Muscle of leg (tissue), 16 donors: ENCODE measurements at places on chromosomes 11 and 22. TPM values are rescaled to one million over a fixed set of nuclear protein-coding genes. Genes with fewer than 3 reads are reported as not detected.

GRCh38 chr11:46271875-46272815 is 5.3 kb upstream of the CREB3L1 start:
- H3K27me3 ChIP-seq = peaks cover 11% of the 10 kb centered on the region
- H3K4me3 ChIP-seq = no peak overlapping the region
- H3K4me1 ChIP-seq = peaks cover 61% of the 10 kb centered on the region
- peak; percentile 30 for DNase-seq
- peak overlapping the region; percentile 89 for H3K27ac ChIP-seq

GRCh38 chr11:70364178-70364577 is 34.2 kb upstream of the CTTN start:
- no peaks in the 10 kb centered on the region for H3K4me1 ChIP-seq
- H3K27ac ChIP-seq = no peak overlapping the region
- peak; percentile 73 for DNase-seq
- H3K27me3 ChIP-seq = no peaks in the 10 kb centered on the region
- H3K4me3 ChIP-seq = no peak overlapping the region
- peaks cover 47% of the 10 kb centered on the region for H3K36me3 ChIP-seq

DNA sequence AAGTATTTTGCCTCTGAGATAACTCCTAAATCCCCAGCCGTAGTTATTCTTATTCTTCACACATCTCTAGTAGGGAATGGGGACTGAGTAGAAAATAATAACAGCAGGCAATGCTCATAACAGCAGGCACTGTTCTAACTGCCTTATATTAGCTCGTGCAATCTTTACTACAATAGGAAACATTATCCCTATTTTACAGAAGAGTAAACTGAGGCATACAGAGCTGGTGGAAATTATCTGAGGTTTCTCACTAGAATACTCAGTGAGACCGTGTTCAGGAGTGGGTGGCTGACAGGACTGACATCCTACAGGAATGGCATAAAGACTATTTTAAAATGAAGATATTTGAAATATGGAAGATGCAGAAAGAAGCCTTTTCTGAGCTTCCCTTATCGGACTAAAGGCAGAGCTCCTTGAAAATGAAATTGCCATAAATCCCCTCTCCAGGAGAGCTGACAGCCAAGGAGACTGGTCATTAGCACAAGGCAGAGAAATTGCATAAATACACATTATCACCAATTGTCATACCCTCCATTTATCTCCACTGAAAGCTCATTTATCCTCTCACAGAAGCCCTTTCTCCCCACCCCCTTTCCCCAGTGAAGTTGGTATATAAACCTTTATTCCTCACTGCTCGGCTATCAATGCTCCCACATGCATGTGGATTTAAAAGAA is 93.9 kb downstream of the RASSF10 start:
- H3K27me3 ChIP-seq = no peaks in the 10 kb centered on the region
- H3K27ac ChIP-seq = no peak overlapping the region
- H3K4me3 ChIP-seq = no peak overlapping the region
- DNase-seq = no peak
- no peaks in the 10 kb centered on the region for H3K36me3 ChIP-seq

DNA sequence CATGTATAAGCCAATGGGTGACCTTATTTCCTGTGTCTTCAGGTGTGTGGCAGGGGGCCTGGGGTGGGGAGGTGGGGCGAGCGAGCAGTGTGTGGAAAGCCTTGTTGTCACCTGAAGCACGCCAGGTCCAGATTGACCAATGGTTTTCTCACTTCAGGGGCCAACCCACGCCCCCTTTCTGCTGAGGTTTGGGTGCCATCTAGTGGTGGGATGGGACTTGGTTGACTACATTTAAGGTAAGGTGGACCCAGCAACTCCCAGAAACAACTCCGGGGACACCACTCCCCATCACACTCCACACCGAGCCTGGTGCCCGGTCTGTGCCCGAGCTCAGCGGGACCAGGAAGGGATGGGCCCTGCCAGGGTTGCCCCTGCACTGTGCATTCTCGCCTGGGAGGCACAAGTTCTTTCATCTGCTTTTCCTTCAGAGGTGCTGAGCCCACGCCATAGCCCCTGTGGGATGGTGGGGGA is 40.0 kb downstream of the TPCN2 start:
- peaks cover 14% of the 10 kb centered on the region for H3K4me1 ChIP-seq
- H3K4me3 ChIP-seq = no peak overlapping the region
- peaks cover 54% of the 10 kb centered on the region for H3K36me3 ChIP-seq
- DNase-seq = peak; percentile 83

DNA sequence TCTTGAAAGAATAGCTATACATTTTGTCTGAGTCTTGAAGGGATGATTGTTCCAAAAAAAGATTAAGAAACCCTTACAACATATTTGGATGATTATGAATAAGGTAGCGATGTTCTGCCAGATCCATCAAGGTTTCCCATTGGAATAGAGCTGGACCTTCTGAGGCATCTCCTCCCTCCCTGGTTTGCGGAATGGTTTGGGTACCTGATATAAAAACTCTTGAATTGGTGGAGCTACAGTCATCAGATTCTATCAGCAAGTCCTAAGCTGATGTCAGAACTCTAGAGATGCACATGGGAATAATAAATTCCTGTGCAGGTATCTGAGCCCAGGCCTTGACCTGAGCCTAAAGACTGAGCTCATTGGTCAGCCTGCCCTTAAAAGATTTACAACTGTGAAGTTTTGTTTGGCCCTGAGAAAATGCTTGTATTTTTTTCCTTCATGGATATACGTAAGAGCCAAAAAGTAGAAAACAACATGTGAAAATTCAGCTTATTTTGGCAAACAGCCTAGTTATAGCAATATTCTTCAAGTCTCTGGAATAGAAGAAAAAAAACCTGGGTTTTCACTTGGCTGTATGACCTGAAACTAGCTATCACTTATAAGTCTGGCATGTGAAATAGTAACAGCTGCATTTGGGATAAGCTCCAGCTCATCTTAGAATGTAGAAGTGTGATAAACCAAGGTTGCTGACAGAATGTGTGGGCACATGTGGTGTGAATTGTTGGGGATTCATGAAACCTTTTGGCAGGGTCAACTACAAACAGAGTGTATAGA is 265.7 kb upstream of the CTSC start:
- H3K4me3 ChIP-seq = no peak overlapping the region
- H3K36me3 ChIP-seq = no peaks in the 10 kb centered on the region

GRCh38 chr11:128587415-128587814 is at the start of gene ETS1:
Gene ETS1 (minus strand): TSS chr11:128587558. CDS start chr11:128573130, 14,428 bp downstream.
- no peaks in the 10 kb centered on the region for H3K36me3 ChIP-seq
- peak within 1 kb of the TSS; percentile 52 for H3K27ac ChIP-seq
- peaks cover 30% of the 10 kb centered on the region for H3K27me3 ChIP-seq
- peak; percentile 49 for DNase-seq

DNA sequence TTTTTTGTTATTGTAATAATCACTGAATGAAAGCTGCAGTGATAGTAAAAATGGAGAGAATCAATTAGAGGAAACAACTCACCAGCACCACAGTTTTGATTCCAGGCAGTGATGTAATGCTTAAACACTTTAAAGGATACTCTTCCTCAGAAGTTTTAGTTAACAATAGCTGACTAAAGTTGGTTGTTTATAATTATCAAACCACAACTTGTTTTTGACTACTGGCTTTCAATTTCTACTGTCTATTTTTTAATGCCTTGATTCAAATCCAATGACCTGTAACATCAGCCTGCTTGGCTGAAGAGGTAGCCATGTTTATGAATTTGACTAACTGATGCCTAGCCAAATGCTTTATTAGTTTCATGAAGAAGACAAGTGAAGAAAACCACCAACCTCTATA is 18.2 kb upstream of the CASP12 start:
- H3K36me3 ChIP-seq = no peaks in the 10 kb centered on the region
- peak overlapping the region; percentile 56 for H3K27ac ChIP-seq
- peak overlapping the region; percentile 9 for H3K4me3 ChIP-seq
- no peaks in the 10 kb centered on the region for H3K27me3 ChIP-seq
- H3K4me1 ChIP-seq = peaks cover 2% of the 10 kb centered on the region
- peak; percentile 59 for DNase-seq

The MYBPC3 gene
- 0.13 TPM for total RNA-seq

GRCh38 chr22:23878219-23878618 is 16.0 kb upstream of the MIF start:
- H3K27me3 ChIP-seq = no peaks in the 10 kb centered on the region
- H3K4me1 ChIP-seq = no peaks in the 10 kb centered on the region
- peaks cover 15% of the 10 kb centered on the region for H3K36me3 ChIP-seq

The TYR gene
- not detected for total RNA-seq

The PHLDB1 gene
- total RNA-seq = 52.5 TPM

The IGLL1 gene
- 0.13 TPM for total RNA-seq

DNA sequence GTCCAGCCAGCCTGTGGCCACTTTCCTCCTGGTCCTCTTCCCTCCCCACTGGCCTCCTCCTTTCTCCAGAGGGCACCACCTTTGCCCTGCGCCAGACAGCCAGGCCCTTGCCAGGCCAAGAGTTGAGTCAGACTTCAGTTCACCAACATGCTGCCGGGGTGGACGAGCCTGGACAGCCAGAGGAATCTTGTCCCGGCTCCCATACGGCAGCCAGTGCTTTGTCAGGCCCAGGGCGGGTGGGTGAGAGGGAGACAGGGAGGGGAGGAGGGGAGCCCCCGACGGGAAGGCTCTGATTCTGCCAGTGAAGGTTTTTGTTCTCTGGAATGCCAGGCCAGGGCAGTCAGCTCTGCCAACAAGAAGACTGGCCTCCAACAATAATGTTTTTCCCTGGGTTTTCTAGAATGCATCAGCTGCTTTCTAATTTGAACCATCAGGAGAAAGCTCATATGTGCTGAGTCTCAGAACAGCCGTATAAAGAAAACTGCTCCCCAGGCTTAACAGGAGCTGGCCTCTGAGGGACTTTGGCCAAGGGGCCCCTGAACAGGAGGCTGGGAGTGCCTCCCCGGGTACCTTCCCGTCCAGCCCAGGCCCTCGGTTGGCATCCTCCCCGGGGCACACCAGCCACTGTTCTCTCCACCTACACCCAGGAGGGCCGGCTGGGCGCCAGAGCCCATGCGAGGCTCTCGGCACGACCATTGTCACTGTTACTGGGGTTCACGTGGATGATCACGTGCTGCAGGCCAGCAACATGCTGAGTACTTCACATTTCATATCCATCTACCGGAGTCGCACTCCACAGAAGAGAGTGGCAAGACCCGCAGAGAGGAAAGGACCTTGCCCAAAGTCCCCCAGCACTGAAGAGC is 28.6 kb downstream of the LIF start:
- no peak overlapping the region for H3K4me3 ChIP-seq
- peak overlapping the region; percentile 20 for H3K27ac ChIP-seq
- H3K27me3 ChIP-seq = peaks cover 24% of the 10 kb centered on the region
- no peaks in the 10 kb centered on the region for H3K36me3 ChIP-seq

GRCh38 chr11:127496165-127496564 is 495.6 kb upstream of the KIRREL3 start:
- H3K4me1 ChIP-seq = no peaks in the 10 kb centered on the region
- H3K36me3 ChIP-seq = no peaks in the 10 kb centered on the region
- no peak for DNase-seq
- H3K27me3 ChIP-seq = no peaks in the 10 kb centered on the region
- H3K27ac ChIP-seq = no peak overlapping the region

DNA sequence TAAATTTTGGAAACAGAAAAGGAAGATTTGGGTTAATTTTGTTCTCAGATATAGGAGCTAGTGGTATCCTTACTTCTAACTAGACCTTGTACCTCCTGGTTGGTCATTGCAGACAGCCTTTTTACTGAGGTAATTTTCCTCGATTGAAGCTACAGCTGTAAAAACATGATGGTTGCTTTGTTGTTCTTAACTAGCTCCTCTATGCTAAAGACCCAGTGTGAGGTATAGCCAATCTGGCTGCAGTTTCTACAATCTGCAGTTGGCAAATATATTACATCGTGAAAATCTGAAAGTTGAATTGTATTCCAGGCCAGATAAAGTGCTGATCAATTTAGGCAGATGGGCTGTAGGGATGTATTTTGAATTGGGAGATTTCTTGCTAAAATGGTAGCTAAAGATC is 116.5 kb downstream of the AASDHPPT start:
- no peak for DNase-seq
- H3K27ac ChIP-seq = no peak overlapping the region
- H3K4me1 ChIP-seq = no peaks in the 10 kb centered on the region
- H3K36me3 ChIP-seq = no peaks in the 10 kb centered on the region
- H3K4me3 ChIP-seq = no peak overlapping the region

GRCh38 chr11:46106530-46107407 is 14.5 kb downstream of the PHF21A start:
- H3K4me3 ChIP-seq = no peak overlapping the region
- DNase-seq = peak; percentile 30
- no peaks in the 10 kb centered on the region for H3K36me3 ChIP-seq

DNA sequence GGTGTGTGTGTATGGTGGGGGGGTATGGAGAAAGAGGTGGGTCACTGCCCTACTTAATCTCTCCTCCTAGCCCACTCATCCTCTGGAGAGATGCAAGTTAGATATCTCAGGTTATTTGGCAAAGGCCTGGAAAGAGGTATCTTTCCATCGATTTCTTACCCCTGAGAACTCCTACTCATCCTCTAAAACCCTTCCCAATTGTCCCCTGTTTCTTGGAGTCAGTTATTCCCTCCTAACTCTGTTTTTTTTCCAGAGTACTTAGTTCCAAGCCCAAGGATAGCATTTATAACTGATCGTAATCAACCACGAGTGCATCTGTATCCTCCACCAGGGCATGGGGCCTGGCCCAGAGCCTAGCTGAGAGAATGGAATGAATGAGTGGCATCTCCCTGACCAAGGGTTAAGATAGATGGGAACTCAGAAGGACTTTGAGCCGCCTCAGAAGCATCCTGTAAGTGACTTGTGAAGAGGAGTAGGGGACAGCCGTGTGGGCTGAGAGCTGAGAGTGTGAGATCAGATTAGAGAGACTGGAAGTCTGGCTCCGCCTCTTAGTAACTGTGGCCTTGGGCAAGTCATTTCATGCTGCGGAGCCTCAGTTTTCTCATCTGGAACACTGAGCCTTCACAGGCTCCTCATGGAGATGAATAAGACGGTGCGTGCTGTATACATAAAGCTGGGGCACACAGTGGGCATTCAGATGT is 16.2 kb downstream of the CD6 start:
- no peak overlapping the region for H3K27ac ChIP-seq
- no peak overlapping the region for H3K4me3 ChIP-seq
- DNase-seq = no peak
- H3K36me3 ChIP-seq = no peaks in the 10 kb centered on the region

The GPHA2 gene
- total RNA-seq = not detected

- H3K4me3 ChIP-seq = no peak overlapping the region
- H3K27me3 ChIP-seq = no peaks in the 10 kb centered on the region
- DNase-seq = no peak
- no peak overlapping the region for H3K27ac ChIP-seq
- no peaks in the 10 kb centered on the region for H3K36me3 ChIP-seq
- H3K4me1 ChIP-seq = no peaks in the 10 kb centered on the region
Observed at GRCh38 chr11:12963051-12963450, 46.1 kb upstream of the RASSF10 start.

- H3K36me3 ChIP-seq = no peaks in the 10 kb centered on the region
- H3K4me1 ChIP-seq = peaks cover 10% of the 10 kb centered on the region
- H3K4me3 ChIP-seq = peak overlapping the region; percentile 75
- peak; percentile 88 for DNase-seq
Observed at GRCh38 chr11:46826310-46827044, 19.6 kb downstream of the CKAP5 start.

The RELT gene
- total RNA-seq = 3.3 TPM
